Smooth muscle cell of the umbilical artery (primary cell): ENCODE measurements at places on chromosomes 6 and 20. TPM values are rescaled to one million over a fixed set of nuclear protein-coding genes. Genes with fewer than 3 reads are reported as not detected.

Gene MROH8
- 0.89 and 1.2 TPM in 2 replicates for total RNA-seq

Gene PRICKLE4
- total RNA-seq, result 0.23 and 1.2 TPM in 2 replicates

Gene RBM12
- total RNA-seq, result 37.4 and 56.5 TPM in 2 replicates

Gene SSTR4
- not detected in 2 replicates for total RNA-seq

Gene CCHCR1
- 9.9 and 11.3 TPM in 2 replicates for total RNA-seq

Gene C6orf141
- total RNA-seq, result 0.59 and 0.69 TPM in 2 replicates

Gene BTNL2
- total RNA-seq, result not detected in 2 replicates

Gene RSPH4A
- 0.05 and 0.30 TPM in 2 replicates for total RNA-seq

Gene GJA10
- not detected in 2 replicates for total RNA-seq

Gene VARS1
- 67.4 and 123 TPM in 2 replicates for total RNA-seq
